ENCODE measurements at places on chromosomes 6 and 20.

DNA sequence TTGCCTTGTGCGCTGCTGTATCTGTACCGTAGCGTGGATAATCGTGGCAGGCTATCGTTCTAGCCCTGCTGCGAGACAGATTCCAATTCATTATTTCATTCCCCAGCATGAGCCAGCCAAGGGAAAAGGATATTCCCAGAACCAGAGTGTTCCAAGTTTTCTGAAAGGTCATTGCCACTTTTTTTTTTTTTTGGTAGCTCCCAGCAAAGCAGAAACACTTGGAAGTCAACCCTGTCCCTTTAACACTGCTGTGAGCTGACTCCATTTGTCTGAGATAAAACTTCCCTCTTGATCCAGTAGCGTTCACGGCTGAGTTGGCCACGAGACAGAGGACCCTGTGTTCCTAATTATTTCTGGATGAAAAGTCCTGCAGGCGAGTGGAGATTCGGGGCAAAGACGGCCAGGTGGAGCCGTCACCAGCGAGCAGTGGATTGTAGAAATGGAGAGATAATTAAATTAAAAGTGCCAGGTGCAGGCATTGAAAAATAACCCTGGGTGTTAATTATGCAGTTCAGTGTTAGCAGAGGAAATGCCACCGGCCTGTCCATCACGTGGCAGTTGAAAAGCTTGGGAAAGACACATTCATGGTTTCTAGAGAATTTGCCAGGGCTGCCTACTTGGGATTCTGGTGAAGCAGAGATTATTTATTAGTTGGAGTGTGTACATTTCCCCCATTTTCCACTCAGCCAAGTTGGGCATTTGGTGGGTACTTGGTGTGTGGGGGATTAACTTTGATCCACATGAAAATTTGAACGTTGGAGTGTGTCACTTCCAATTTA lies 164.2 kb downstream of the SLC24A3 start:
- H3K4me3 ChIP-seq = no peak overlapping the region
- H3K4me1 ChIP-seq = no peaks in the 10 kb centered on the region
- H3K27ac ChIP-seq = no peak overlapping the region
- no peak for DNase-seq

GRCh38 chr6:88157106-88157505 lies 9.0 kb downstream of the CNR1 start:
- no peaks in the 10 kb centered on the region for H3K27me3 ChIP-seq
- peaks cover 5% of the 10 kb centered on the region for H3K4me1 ChIP-seq
- no peak overlapping the region for H3K27ac ChIP-seq
- no peak overlapping the region for H3K4me3 ChIP-seq
- H3K36me3 ChIP-seq = no peaks in the 10 kb centered on the region

DNA sequence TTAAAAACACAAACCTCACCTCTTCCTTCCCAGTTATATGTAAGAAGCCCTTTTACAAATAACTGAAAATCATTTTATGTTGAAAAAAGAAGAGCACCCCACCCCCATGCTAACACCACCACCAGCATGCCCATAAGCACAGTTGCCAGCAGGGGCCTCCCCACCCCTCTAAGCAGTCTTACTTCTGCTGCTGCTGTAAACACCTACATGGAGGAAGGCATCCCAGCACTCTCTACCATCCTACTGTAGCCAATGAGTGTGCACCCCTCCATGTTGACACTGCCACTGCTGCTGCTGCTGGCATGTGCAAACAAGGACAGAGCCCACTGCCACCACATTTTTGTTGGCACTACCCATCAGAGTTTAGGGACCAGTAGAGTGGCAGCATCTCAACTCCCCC lies 49.6 kb upstream of the PHIP start:
- H3K4me1 ChIP-seq = no peaks in the 10 kb centered on the region
- H3K36me3 ChIP-seq = peaks cover 2% of the 10 kb centered on the region
- no peak for DNase-seq
- no peak overlapping the region for H3K4me3 ChIP-seq
- no peaks in the 10 kb centered on the region for H3K27me3 ChIP-seq

GRCh38 chr6:170180671-170181337 lies 110.1 kb downstream of the DLL1 start:
- no peak overlapping the region for H3K27ac ChIP-seq
- H3K4me3 ChIP-seq = no peak overlapping the region
- no peak for DNase-seq
- peaks cover 33% of the 10 kb centered on the region for H3K27me3 ChIP-seq

DNA sequence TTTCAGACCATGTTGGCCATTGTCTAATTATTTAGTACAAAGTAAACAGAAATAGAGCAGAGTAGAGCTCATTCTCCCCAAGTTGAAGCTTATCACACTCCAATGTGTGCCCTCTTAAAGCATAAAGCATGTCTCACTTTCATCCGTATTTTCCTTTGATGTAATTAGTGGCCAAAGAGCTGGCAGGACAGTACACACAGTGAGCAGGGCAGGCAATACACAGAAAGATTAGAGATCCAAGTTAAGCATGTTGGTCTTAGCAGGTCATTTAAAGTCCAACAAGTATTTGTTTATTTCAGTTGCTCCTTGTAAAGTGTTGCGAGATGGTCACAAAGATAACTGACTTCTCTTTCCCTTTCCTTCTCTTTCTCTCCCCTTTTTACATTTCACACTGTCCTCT lies 47.2 kb downstream of the RFX6 start:
- no peaks in the 10 kb centered on the region for H3K27me3 ChIP-seq
- peak overlapping the region; percentile 57 for H3K27ac ChIP-seq
- DNase-seq = no peak
- peak overlapping the region; percentile 22 for H3K4me3 ChIP-seq

DNA sequence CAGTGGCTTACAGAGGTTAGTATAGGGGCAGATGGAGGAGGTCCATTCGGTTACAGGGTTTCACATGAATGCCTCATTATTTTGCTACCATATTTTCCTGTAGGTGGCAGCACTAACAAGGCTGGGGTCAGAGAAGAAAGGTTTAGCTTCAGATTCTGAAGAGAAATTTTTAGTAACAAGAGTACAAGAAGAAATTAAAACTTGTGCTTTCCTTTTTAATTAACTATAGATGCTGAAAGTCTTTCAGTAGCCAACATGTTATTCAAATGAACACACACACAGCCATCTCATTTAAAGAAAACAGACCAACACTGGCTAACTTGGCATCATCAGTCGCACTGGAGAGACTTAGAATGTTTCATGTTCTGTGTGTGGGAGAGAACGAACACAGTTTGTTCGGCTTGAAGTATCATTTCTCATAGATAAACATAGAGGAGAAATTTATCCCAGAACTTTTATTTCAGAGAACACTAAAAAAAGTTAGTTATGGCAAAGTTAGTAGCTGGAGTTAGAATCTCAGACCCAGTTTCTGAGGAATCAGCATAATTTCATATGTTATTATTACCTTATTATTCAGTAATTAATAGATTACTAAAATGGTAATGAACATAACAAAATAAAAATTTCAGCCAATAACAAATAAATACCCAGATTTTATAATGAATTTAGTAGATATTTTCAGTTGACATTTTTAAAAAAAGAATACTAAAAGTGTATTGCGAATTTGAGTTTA lies 314.0 kb upstream of the RSPO3 start:
- DNase-seq = no peak
- H3K27ac ChIP-seq = no peak overlapping the region
- peaks cover 54% of the 10 kb centered on the region for H3K27me3 ChIP-seq
- H3K4me1 ChIP-seq = no peaks in the 10 kb centered on the region
- H3K4me3 ChIP-seq = no peak overlapping the region
